ENCODE measurements at places on chromosomes 4 and X. TPM values are rescaled to one million over a fixed set of nuclear protein-coding genes. Genes with fewer than 3 reads are reported as not detected.
A peak's percentile ranks its signal among the peaks of the same experiment; 100 is the strongest.

GRCh38 chr4:157389741-157390140, 169.2 kb downstream of the GRIA2 start:
- DNase-seq, result no peak

- DNase-seq, result no peak
Observed at GRCh38 chr4:185137233-185137925, 5.7 kb upstream of the SLC25A4 start.

GRCh38 chr4:10031668-10032590, 10.6 kb upstream of the SLC2A9 start:
- DNase-seq, result no peak

GRCh38 chrX:74251006-74251930, 52.7 kb upstream of the ZCCHC13 start:
- DNase-seq, result peak; percentile 62

- no peak for DNase-seq
Observed at GRCh38 chr4:25805255-25805860, 57.4 kb downstream of the SEL1L3 start.

The CD38 gene
- not detected for total RNA-seq

The USP17L10 gene
- total RNA-seq, result not detected

The RAI2 gene
- not detected for total RNA-seq

The CT45A2 gene
- total RNA-seq, result not detected

The LRBA gene
- 53.4 TPM for total RNA-seq

The NSG1 gene
- not detected for total RNA-seq

The RPS6KA6 gene
- total RNA-seq, result 0.61 TPM
